Activated T-helper 9 cell treated with anti-CD3 and anti-CD28 coated beads, Interleukin-2, amount 50 U/mL, for 16 hours (primary cell): ENCODE measurements at places on chromosomes 3 and 15.

GRCh38 chr3:159149633-159150032 is 347.8 kb downstream of the MFSD1 start:
- no peak for DNase-seq

DNA sequence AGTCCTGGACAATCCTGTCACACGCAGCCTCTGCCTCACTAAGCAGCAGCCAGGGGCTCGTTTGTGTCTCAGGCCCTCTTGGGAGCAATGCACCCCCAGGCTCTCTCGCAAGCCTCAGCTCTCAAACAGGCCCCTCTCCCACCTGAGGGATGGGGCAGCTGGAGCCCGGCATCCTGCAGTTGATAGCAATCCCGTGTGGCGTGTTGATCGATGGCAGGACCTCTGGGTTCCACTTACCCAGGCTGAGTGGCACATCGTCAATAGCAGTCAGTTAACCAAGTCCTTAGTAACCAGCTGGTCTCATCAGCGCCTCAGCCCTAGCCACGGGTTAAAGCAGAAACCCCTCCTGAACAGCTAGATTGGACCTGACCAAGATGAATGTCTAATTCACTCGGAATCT is 36.5 kb upstream of the PLXNA1 start:
- no peak for DNase-seq

DNA sequence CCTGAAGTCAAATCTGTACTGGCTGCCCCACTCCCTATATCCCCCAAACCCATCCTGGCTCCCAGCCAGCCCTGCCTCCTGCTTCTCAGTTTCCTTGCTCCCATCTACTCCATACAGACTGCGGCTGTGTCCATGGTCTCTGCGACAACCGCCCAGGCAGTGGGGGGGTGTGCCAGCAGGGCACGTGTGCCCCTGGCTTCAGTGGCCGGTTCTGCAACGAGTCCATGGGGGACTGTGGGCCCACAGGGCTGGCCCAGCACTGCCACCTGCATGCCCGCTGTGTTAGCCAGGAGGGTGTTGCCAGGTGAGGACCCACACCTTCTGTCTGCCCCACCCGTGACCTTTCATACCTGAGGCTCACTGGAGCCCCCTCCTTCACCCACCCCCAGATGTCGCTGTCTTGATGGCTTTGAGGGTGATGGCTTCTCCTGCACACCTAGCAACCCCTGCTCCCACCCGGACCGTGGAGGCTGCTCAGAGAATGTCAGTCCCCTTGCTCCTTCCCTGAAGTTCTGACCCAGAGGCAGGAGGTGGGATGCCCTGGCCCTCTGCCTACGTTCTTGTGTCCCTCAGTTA is 14.7 kb downstream of the STAB1 start:
- DNase-seq = no peak

GRCh38 chr3:125683067-125683829 is 88.0 kb upstream of the OSBPL11 start:
- DNase-seq = no peak

GRCh38 chr3:159964166-159964973 is 24.3 kb upstream of the IL12A start:
- DNase-seq = no peak

- DNase-seq = no peak
These were observed 7.6 kb upstream of the MUSTN1 start for GRCh38 chr3:52842424-52842823.
